Osteocyte (in vitro differentiated cells): ENCODE measurements at places on chromosomes 7 and 10. TPM values are rescaled to one million over a fixed set of nuclear protein-coding genes. Genes with fewer than 3 reads are reported as not detected.

DNA sequence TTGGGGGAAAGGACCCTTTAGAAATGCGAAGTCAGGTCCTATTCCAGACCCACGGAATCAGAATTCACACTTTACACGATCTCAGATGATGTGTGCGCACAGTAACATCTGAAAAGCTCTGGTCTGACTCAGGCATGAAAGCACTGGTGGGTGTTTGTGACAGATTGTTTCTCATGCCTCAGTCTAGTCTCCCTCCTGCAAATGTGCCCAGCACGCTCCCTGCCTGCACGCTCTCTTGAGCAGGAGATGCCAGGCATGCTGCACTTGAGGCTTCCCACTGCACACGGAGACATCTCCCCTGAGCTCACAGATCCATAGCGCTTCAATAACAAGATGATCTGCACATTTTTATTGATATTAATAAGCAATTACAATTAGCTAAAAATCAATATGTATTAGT is 23.6 kb upstream of the ZNF37A start:
- no peak for DNase-seq

Gene CYCS
- 61.3 and 65.2 TPM in 2 replicates for total RNA-seq

DNA sequence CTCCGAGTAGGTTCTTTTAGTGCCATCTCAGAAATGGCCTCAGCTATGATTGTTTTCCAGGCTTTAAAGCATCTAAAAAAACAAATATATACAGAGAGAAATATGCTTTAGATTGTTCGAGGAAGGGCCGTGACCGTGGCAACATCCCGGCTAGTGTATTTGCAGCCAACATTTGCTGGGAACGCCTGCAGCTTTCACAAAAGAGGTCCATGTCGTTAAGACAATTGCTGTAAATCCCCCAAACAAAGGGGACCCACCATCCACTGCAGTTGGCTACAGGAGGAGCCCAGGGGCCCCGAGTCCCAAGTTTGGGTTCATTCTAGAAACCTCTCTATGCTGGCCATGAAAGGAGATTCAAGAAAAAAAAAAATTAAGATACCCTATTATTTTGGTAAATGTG is 152.8 kb upstream of the TCF7L2 start:
- DNase-seq, result peak; percentile 48

- DNase-seq, result no peak
These were observed 86.5 kb upstream of the LRRC4 start for GRCh38 chr7:128117691-128118090.

Gene EMX2
- 3.0 TPM in 2 replicates for total RNA-seq

DNA sequence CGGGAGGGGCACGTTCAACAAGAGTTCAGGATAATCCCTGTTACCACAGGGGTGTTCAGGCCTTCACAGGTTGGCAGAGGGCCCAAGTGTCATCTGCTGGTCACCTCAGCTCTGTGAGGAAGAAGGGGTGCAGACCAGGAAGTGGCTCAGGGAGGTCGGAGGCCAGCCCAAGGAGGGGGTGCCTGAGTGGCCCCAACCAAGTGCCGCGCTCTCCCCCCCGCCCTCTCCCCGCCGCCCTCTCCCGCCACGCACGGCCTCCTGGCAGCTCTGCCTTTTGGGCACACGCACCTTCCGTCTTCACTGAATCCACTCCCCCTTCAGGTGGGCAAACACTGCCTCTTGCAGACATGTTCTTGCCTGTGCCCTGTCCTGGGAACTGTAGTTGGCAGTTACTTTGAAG is 245.2 kb downstream of the PAXIP1 start:
- DNase-seq, result no peak
